Thymus (tissue), 14 donors: ENCODE measurements at places on chromosomes 1 and 21. TPM values are rescaled to one million over a fixed set of nuclear protein-coding genes. Genes with fewer than 3 reads are reported as not detected.

DNA sequence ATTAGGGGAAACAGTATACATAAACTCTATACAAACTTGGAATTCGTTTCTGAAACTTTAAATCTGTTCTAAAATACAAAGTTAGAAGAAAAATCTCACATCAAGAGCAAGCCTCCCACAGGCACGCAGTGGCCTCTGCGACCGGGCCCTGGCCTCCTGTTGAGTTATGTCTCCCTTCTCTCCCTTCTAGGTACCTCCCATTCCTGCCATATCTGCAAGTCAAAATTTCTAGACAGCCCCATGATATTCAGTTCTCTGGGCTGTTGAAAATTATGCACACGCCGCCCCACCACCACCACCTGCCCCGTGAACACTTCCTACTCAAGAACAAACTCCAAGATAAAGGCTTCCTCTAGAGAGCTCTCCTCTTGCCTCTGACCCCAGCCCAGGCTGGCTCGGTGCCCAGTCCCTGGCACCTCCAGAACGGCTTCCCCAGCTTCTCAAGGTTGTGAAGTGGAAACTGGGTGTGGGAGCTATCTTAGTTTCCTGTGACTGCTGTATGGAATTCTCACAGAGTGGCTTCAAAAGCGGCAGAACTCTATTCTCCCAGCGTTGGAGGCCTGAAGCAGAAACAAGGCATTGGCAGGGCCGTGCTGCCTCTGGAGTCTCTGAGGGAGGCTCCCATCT is 37.7 kb upstream of the LRP8 start:
- no peak for DNase-seq

The CD46 gene
- total RNA-seq, result 69.7 TPM

The CYB5RL gene
- 2.6 TPM for total RNA-seq

The SPRR2B gene
- total RNA-seq, result not detected
